ENCODE measurements at places on chromosomes 6 and 20. TPM values are rescaled to one million over a fixed set of nuclear protein-coding genes. Genes with fewer than 3 reads are reported as not detected.

Gene HLA-DQB2
- not detected for total RNA-seq

Gene NRSN1
- not detected for total RNA-seq

Gene ACTR5
- 3.4 TPM for total RNA-seq

Gene UNC5CL
- 0.12 TPM for total RNA-seq

Gene BYSL
- 22.1 TPM for total RNA-seq

Gene GCLC
- 8.4 TPM for total RNA-seq
